ENCODE measurements at places on chromosomes 5 and 9. TPM values are rescaled to one million over a fixed set of nuclear protein-coding genes. Genes with fewer than 3 reads are reported as not detected.

DNA sequence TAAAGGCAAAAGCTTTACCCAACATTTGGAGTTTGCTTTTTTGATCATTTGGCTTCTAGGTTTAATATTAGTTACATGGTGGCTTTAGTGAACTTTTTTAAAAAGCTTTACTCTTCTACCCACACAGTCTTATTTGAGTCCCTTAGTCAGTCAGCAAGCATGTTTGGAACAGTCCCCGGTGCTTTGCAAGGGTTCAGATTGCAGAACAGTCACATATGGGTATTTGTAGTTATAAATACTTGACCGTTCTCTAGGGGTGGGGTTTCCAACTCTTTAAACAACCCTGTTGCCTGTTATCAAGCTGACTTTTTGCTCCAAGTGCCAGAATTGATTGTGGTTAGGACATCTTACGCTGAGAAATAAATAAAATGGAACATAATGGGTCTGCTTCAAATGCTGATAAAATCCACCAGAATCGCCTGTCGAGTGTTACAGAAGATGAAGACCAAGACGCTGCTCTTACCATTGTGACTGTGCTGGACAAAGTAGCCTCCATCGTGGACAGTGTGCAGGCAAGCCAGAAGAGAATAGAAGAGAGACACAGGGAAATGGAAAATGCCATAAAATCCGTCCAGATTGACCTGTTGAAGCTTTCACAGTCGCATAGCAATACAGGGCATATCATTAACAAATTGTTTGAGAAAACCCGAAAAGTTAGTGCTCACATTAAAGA is at the start of gene CAVIN4:
Gene CAVIN4, plus strand, starts transcription at position 304 of the 673 bp plus-strand sequence. Its CDS starts 65 bp downstream, at position 369.
- DNase-seq, result no peak
- no peaks in the 10 kb centered on the region for H3K4me1 ChIP-seq
- H3K4me3 ChIP-seq, result no peak within 1 kb of the TSS
- no peaks in the 10 kb centered on the region for H3K36me3 ChIP-seq
- no peaks in the 10 kb centered on the region for H3K27me3 ChIP-seq

DNA sequence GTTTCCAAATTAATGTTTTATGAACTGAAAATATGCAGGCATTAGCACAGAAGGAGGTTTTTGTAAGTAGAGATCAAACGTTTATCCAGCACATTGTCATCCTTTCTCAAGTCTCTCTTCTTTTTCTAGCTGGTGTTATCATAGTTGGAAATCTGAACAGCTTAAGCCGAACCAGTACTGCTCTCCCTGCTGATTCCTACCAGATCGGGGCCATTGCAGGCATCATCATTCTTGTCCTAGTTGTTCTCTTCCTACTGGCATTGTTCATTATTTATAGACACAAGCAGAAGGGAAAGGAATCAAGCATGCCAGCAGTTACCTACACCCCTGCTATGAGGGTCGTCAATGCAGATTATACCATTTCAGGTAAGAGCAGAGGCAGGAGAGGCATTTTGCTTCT is 72.1 kb upstream of the PRRC1 start:
- H3K4me3 ChIP-seq, result no peak overlapping the region
- H3K27me3 ChIP-seq, result no peaks in the 10 kb centered on the region
- H3K36me3 ChIP-seq, result no peaks in the 10 kb centered on the region

Gene CER1
- not detected for polyA plus RNA-seq

DNA sequence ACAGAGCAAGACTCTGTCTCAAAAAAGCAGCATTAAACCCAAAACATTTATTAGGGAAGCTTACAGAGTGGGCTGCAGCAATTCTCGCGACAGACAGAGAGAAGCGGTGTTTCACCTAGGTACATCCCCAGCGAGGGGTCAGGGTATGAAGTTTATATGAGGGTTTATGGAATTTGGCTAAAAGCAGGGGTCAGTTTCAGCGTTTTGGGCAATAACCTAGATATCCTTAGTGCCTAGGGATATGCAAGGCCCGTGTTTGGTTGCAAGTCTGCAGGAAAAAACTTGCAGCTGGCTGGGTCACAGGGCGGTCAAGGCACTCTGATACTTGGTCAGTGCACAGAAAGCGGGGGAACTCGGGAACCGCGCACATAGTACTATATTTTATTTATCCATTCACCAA is 649 bp upstream of the GLE1 start:
- DNase-seq, result no peak
- peaks cover 26% of the 10 kb centered on the region for H3K4me1 ChIP-seq
- H3K27me3 ChIP-seq, result peaks cover 4% of the 10 kb centered on the region
- H3K36me3 ChIP-seq, result peaks cover 7% of the 10 kb centered on the region
- peak overlapping the region; percentile 100 for H3K4me3 ChIP-seq

DNA sequence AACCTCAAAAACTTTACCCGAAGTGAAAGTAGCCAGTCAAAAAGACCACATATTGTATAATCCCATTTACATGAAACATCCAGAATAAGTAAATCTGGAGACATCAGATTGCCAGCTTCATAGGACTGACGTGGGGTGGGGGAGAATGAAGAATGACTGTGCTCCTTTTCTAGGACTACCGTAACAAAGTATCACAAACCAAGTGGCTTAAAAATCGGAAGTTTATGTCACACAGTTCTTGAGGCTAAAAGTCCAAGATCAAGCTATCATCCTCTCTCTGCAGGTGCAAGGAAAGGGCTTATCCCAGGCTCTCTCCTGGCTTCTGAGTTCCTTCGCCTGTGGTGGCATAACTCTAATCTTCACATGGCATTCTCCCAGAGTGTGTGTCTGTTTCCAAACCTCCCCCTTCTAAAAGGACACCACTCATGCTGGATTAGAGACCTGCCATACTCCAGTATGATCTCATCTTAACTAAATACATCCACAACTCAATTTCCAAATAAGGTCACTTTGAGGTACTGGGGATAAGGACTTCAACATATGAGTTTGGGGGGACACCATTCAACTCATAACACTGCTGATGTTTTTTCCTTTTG is 25.5 kb downstream of the ADAM19 start:
- H3K36me3 ChIP-seq, result no peaks in the 10 kb centered on the region
- DNase-seq, result no peak
- no peaks in the 10 kb centered on the region for H3K4me1 ChIP-seq
- H3K4me3 ChIP-seq, result no peak overlapping the region
- H3K27ac ChIP-seq, result no peak overlapping the region
- H3K27me3 ChIP-seq, result peaks cover 2% of the 10 kb centered on the region

DNA sequence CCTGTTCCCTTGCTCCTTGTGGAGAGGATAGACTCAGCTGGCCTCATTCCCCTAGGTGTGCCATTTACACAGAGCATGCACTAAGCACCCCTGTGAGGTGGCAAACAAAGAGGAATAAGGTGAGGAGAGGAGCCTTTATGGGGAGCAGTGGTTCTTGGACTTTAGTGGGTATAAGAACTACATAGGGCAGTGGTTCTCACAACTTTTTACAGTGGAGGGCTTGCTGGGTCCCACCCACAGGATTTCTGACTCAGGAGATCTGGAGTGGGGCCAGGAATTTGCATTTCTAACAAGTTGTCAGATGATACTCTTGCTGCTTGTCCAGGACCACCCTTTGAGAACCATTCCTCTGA is 42.0 kb downstream of the CSF1R start:
- H3K4me1 ChIP-seq, result peaks cover 54% of the 10 kb centered on the region
- peaks cover 69% of the 10 kb centered on the region for H3K36me3 ChIP-seq
- no peak for DNase-seq

Gene IFNB1
- polyA plus RNA-seq, result not detected

Gene IGIP
- polyA plus RNA-seq, result not detected

GRCh38 chr9:137639303-137640051 is 20.7 kb downstream of the EHMT1 start:
- peaks cover 11% of the 10 kb centered on the region for H3K36me3 ChIP-seq
- peaks cover 67% of the 10 kb centered on the region for H3K4me1 ChIP-seq
- peaks cover 1% of the 10 kb centered on the region for H3K27me3 ChIP-seq

Gene PCA3
- not detected for polyA plus RNA-seq

- no peaks in the 10 kb centered on the region for H3K4me1 ChIP-seq
- no peak overlapping the region for H3K27ac ChIP-seq
- no peak for DNase-seq
- no peak overlapping the region for H3K4me3 ChIP-seq
- H3K27me3 ChIP-seq, result no peaks in the 10 kb centered on the region
- H3K36me3 ChIP-seq, result no peaks in the 10 kb centered on the region
Observed at GRCh38 chr5:31366941-31367340, 165.0 kb downstream of the DROSHA start.

GRCh38 chr5:159928122-159928909 is 12.0 kb downstream of the ADRA1B start:
- H3K4me3 ChIP-seq, result no peak overlapping the region
- no peaks in the 10 kb centered on the region for H3K36me3 ChIP-seq
- peaks cover 30% of the 10 kb centered on the region for H3K27me3 ChIP-seq
- DNase-seq, result no peak
- peaks cover 5% of the 10 kb centered on the region for H3K4me1 ChIP-seq

DNA sequence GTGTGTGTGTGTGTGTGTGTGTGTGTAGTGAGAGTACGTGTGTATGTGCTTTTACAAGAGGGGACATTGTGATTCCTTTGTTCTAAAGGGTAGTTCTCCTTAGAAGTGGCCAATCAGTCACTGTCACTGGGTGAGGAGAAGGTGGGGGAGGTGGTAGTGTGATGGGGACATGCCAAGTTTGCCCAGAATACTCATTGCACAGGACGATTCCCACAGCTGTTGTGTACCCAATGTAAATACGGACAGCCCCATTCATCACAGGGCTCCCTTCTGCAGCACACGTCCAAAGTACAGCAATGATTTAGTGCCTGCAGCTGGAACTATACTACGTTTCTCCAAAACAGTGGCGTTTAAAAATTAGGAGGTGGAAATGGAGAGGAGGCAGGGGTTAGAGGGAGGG is 287.8 kb downstream of the TLR4 start:
- no peak for DNase-seq
- H3K4me3 ChIP-seq, result no peak overlapping the region
- H3K36me3 ChIP-seq, result no peaks in the 10 kb centered on the region
- no peaks in the 10 kb centered on the region for H3K27me3 ChIP-seq

DNA sequence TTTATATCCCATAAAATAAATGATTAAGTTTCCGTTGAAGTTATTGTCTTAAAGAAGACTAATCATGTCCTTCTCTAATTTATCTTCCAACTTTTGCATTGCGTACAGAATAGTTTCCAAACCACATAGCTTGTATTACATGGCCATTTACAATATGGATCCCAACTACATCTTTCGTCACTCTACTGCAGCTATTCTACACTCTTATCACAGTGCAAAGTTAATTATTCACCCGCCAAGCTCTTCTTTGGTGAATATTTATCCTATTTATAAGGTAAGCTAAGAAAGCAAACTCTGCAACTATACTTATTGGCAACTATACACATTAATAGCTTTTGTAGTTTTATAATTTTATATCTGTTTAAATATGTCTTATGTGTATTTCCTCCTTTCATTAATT is 75.9 kb upstream of the ADAMTS19 start:
- H3K4me1 ChIP-seq, result no peaks in the 10 kb centered on the region
- H3K4me3 ChIP-seq, result no peak overlapping the region
- H3K36me3 ChIP-seq, result no peaks in the 10 kb centered on the region
- H3K27ac ChIP-seq, result no peak overlapping the region
- no peak for DNase-seq

- H3K36me3 ChIP-seq, result peaks cover 6% of the 10 kb centered on the region
- peaks cover 3% of the 10 kb centered on the region for H3K27me3 ChIP-seq
- H3K4me3 ChIP-seq, result no peak overlapping the region
- DNase-seq, result no peak
Observed at GRCh38 chr9:88355166-88355565, 33.1 kb upstream of the SPIN1 start.

- no peak overlapping the region for H3K4me3 ChIP-seq
- no peaks in the 10 kb centered on the region for H3K36me3 ChIP-seq
- H3K4me1 ChIP-seq, result no peaks in the 10 kb centered on the region
- H3K27ac ChIP-seq, result no peak overlapping the region
- DNase-seq, result no peak
- H3K27me3 ChIP-seq, result peaks cover 15% of the 10 kb centered on the region
Observed at GRCh38 chr5:113226116-113226736, 208.6 kb downstream of the TSSK1B start.

DNA sequence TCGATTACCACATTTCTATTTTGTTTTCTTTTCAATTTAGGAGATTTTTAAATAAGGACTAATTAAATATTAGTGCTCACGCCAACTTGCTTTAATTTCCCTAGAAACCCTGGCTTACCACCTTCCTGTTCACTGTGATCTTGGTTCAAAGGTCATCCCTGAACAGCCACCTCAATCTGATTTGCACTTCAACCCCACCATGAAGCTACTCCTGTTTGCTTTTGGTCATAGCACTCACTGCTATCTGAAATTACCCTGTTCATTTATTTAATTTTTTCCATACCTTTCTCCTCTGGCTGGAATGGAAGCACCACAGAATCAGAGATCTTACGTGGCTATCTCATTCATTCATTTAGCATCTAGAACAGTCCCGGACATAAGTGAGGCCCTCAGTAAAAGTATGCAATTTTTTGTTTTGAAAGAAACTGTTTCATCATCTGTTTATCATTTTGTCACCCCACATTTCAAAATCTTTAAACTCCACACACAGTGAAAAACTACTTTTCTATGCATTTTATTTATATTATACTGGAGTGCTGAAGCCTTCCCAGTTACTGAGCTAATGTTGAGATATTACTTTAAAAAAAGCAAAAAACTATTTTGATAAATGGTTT is 17.2 kb upstream of the ADAMTSL1 start:
- no peak overlapping the region for H3K4me3 ChIP-seq
- peaks cover 3% of the 10 kb centered on the region for H3K27me3 ChIP-seq
- no peak overlapping the region for H3K27ac ChIP-seq
- no peaks in the 10 kb centered on the region for H3K4me1 ChIP-seq
- H3K36me3 ChIP-seq, result no peaks in the 10 kb centered on the region

GRCh38 chr9:95552814-95553546 is 36.2 kb upstream of the PTCH1 start:
- peaks cover 18% of the 10 kb centered on the region for H3K27me3 ChIP-seq
- H3K36me3 ChIP-seq, result no peaks in the 10 kb centered on the region
- H3K4me3 ChIP-seq, result peak overlapping the region; percentile 53
- no peaks in the 10 kb centered on the region for H3K4me1 ChIP-seq
- no peak overlapping the region for H3K27ac ChIP-seq

DNA sequence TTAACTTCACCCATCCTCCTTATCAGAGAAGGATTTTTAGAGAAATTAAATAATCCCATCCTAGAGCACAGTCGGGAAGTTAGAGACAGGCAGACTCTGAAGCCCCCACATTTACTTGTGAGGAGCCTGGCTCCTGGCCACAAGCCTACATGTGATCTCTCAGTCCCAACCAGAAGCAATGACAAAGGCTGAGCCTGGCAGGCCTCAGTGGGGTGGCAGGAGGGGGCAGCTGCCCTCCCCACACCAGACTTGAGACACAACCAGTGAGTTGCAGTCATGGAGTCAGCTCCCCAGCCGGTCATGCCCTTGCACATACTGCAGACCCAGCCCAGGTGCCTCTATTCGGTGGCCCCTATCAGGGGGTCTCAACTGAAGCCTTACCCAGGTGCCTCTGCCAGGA is 11.0 kb downstream of the NAIF1 start:
- peaks cover 4% of the 10 kb centered on the region for H3K4me1 ChIP-seq
- no peak for DNase-seq
- H3K27me3 ChIP-seq, result no peaks in the 10 kb centered on the region
- H3K27ac ChIP-seq, result no peak overlapping the region
- no peak overlapping the region for H3K4me3 ChIP-seq

DNA sequence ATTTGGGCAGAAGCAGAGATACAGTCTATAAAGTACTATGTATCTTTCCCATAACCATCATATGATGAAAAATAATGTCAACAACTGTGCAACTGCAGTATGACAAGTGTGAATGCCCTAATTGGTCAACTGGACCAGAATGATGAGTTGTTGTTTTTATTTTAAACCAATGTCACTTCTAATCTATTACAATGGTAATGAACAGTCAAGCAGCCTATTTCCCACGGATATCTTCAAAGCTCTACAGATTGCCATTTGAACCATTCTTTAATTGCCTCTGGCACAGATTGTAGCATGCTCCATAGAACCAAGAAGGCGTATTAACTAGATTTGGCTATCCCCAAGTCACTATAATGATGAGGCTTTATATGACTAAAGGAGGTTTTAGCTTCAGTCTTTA is 233.6 kb downstream of the TRPM3 start:
- no peaks in the 10 kb centered on the region for H3K4me1 ChIP-seq
- H3K27me3 ChIP-seq, result peaks cover 3% of the 10 kb centered on the region
- no peak for DNase-seq
